ENCODE measurements at places on chromosomes 2 and 18.

- DNase-seq = peak; percentile 87
These were observed 25.4 kb downstream of the SP100 start for GRCh38 chr2:230441227-230441897.

DNA sequence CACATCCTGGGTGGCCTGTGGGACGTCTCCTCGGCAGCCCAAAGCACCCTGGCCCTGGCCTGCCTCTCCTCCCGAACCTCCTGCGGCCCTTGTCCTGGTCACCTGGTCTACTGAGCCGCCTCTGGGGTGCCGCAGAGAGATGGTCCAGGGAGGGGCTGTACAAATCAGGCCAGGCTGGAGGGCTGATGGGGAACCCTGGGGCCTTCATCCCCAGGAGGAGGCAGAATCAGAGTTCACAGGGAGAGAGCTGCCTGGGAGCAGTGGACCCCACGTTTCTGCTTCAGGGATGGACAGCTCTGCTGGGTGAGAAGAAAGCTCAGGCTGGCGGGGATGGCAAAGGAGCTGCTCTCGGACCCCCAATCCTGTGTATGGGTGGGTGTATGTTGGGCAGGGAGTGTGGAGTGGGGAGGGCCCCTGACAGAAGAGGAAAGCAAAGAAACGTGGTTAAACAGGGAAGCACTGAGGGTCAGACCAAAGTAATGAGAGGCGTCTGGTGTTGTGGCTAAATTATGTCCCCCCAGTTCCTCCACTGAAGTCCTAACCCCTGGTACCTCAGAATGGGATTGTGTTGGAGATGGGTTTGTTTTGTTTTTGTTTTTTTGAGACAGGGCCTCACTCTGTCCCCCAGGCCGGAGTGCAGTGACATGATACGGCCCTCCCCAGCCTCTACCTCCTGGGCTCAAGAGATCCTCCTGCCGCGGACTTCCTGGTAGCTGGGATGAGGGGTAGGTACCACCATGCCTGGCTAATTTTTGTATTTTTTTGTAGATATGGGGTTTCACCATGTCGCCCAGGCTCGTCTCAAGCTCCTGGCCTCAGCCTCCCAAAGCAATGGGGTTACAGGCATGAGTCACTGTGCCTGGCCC lies 73.4 kb upstream of the SMAD7 start:
- DNase-seq = no peak

GRCh38 chr2:222912776-222913175 lies 51.9 kb downstream of the ACSL3 start:
- no peak for DNase-seq

- peak; percentile 72 for DNase-seq
These were observed 493.8 kb upstream of the NRP2 start for GRCh38 chr2:205188239-205189138.

DNA sequence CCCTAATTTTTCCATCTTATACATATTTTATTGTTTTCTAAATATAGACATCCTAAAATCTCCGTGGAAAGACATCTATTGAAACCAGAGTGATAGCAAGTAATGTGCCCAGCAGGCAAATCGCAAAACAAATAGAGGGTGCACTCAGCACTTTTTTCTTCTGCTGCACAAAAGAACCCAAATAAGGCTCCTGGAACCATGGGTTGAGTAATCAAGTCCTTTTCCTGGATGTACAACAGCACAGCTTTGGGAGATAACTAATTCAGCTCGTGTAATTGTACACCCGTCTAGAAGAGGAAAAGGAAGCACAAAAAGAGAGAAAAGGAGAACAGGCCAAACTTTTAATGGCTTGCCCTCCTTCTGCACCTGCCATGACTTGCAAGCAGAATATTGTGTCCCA lies 126.9 kb upstream of the TLK1 start:
- DNase-seq = peak; percentile 42

DNA sequence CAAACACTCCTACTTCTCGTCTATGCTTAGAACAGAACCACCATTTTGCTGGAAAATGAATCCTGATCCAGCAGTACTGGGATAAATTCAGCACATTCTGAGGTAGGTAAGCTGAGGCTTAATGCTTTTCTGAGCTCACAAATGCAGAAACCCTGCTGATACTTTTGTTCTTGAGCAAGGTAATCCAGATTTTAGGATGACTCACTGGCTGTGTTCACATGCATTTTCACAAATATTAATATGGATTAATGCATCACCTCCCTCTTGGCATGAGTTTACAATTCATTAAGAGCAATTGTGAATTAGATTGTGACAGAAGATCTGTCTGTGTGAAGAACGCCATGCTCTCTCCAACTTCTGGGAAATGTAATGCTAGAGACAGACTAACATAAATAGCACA lies 42.2 kb downstream of the RAD51AP2 start:
- no peak for DNase-seq

DNA sequence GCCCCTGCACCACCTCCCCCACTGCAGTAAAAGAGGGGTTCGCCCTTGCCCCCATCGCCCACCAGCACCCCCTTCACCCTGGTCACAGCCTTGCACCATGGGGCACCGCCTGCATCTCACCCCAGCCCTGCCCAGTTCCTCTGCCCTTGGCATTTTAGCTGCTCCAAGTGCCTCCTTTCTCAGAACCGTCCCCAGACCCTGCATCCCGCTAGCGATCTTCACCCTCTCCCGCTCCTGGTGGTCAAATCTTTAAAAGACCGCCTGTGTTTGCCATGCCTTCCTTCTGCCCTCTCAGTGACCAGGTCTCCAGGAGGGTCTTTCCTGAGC lies 114.7 kb upstream of the OTOS start:
- DNase-seq = no peak

DNA sequence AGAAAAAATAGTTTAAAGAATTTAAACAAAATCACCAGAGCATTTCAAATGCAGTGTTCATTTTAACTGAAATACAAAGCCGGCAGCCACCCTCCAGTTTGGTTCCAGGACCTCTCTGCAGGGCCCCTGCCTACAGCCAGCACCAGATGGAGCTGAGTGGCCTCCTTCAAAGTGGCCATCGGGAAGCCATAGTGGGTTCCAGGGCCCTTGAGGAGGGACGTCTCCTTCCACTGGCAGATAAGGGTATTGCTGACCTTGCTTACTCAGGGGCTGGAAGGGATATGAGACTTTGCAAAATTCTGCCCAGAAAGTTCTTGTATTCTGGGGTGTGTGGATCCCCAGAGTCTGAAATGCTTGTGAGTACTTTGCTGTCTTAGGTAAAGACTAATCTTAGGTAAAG lies 205.2 kb upstream of the APCDD1 start:
- DNase-seq = no peak

DNA sequence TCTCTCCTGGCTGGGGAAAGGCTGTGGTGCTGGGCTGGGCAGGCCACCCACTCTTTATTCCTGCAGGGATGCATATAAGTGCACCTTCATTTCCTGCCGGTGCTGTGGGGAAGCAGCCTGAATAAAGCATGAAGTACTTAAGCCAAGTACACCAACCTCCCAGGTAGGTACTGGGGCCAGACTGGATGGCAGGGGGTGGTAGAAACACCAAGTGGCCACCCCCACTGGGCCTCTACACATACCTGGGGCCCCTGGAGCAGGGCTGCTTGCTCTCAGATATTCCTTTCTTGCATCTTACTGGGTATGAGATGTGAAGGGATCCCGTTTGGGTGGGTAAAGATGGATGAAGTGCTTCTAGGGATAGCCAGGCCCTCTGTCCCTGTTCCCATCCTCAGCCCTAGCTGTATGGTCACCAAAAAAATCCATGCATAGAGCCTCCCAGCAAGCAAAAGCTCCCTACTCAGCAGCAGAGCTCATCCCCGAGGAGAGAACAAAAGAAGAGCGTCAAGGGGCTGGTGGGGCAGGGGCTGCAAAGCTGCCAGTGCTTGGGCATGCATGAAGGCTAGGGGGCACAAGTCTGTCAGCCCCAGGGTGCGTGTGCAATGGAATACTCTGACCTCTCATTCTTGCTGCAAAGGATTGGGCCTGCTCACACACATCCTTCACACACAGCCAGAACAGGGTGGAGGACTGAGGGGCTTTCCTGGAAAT lies 22.0 kb downstream of the CCT7 start:
- no peak for DNase-seq

- DNase-seq = no peak
These were observed 57.8 kb downstream of the CTDP1 start for GRCh38 chr18:79737426-79737825.

DNA sequence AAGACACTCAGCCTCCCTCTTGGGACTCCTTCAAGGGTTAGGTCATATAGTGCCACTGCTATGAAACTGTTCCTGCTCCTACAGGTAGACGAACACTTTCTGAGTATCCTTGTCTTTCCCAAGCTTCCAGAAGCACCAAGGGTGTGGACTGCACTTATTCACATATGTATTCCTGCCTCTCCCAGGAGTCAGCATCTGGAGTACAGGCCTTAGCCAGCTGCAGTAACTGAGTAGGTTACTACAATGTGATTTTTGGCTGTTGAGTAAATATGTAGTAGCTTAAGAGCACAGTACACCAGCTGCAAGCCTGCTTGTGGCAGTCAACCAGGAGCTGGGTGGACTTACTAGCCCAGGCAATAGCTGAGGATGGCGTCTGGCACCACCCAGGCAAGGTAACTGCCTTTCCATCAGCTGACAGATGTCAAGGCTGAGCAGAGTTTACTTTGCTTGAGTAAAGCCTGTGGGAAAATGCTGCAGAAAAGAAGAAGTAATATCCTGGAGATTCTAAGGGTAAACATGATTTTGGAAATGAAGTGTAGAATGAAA lies 14.0 kb upstream of the SCLY start:
- DNase-seq = no peak

- no peak for DNase-seq
These were observed 103.2 kb upstream of the SMIM21 start for GRCh38 chr18:75530566-75531211.

GRCh38 chr18:9055185-9055584 lies 47.3 kb upstream of the NDUFV2 start:
- peak; percentile 87 for DNase-seq

DNA sequence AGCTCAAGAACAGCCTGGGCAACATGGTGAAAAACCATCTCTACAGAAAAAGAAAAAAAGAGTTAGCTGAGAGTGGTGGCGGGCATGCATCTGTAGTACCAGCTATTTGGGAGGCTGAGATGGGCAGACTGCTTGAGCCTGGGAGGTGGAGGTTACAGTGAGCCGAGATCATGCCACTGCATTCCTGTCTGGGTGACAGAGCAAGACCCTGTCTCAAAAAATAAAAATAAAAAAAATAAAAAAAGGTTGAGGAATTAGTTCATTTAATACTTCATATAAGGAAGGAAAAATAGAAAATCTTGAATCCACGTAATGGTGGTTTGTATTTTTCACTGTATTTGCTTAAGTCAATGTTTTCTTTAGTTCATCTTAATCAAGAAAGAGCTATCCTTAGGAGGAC lies 241.7 kb downstream of the TGIF1 start:
- no peak for DNase-seq

- no peak for DNase-seq
These were observed 48.0 kb downstream of the ARHGAP15 start for GRCh38 chr2:143177096-143177786.

- DNase-seq = no peak
These were observed 251.3 kb upstream of the ATP5MC3 start for GRCh38 chr2:175432793-175433192.

DNA sequence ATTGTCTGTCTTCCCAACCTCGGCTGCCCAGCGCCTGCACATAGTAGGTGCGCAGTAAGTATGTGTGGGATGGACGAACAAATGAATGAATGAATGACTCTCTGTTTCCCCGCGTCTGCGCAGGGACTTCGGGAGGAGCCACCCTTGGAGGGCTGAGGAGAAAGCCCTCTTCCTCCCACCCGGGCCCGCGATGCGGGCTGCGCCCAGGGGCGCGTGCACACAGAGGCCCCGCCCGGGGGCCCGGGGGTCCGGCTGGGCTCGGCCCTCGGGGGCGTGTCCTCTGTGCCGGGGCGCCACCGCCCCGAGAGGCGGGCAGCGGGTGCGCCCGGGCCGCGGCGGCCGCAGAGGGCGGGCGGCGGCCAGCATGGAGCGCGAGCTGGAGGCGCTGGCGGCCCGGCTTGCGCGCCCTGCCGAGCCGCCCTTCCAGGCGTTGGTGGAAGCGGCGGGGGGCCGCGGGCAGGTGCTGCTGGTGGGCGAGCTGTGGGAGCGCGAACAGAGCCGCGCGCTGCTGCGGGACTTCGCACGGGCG lies at the start of gene C2orf72:
Gene C2orf72, plus strand, starts transcription at position 322 of the 529 bp plus-strand sequence. Its CDS starts 43 bp downstream, at position 365.
- peak; percentile 40 for DNase-seq

GRCh38 chr2:65320946-65321345 lies 93.3 kb downstream of the ACTR2 start:
- DNase-seq = no peak

DNA sequence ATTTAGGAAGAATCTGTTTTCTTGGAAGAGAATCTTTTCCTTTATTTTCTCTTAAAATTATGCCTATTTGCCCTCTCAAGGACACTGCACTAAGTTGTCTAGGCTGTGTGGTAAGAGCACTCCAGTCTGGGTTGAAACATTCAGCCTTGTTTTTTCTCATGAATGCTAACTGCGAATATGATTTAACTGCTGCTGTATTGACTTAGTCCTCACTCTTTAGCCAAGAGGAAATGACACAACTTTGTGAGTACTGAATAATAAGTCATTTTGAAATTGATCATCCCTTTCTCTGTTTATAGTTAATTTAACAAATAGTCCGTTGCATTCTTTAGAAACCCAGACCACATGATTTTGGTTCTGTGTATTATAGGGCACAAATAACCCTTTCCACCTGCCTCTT lies 4.5 kb upstream of the RND3 start:
- DNase-seq = peak; percentile 68

DNA sequence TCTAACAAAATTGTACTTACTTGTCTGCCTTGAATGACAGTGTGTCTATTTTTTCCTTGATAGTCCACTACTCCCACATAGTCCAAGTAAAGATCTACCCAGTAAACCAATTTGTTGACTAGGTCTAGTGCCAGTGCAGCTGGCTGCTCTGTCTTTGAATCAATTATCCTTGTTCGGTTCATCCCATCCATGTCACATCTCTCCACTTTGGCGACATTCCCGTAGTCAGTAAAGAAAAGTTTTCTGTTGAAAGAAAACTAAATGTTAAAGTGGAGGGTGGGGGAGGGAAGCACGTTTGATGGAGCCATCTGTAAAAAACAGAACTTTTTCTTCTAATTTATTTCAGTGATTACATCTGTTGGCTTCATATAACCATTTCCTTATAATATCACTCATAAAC lies 1068.8 kb downstream of the LRP1B start:
- DNase-seq = no peak

DNA sequence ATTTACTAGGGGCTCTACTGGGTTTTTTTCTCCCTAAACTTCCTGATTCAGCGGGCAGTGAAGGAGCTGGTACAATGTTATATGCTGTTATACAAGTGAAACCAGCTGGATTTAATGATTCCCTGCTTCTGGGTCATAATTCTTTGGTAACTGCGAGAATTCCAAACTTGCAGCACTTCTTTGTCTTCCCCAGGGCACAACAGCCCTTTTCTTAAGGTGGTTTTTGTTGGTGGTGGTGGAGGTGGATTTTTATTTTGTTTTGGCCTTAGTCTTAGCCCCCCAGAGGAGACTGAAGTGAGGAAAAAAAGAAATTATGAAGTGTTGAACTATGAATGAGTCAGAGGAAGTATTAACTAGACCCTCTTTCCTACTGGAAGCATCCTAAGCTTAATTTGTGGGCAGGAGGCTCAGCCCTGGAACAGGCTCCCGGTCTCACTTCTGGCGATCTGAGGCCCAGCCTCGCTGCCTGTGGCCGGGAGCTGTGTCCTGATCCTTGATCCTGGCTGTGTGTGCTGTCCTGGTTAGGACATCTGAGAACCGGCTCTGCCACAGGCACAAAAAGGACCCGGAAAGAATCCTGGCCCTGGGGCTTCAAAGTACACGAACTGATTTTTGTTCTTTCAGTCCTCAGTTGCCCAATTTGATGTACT lies 141.9 kb downstream of the LYPD6B start:
- DNase-seq = peak; percentile 45

GRCh38 chr2:124081154-124081716 lies 56.1 kb downstream of the CNTNAP5 start:
- no peak for DNase-seq

All from adipocyte (in vitro differentiated cells).